ENCODE measurements at places on chromosomes 7 and 10. TPM values are rescaled to one million over a fixed set of nuclear protein-coding genes. Genes with fewer than 3 reads are reported as not detected.

DNA sequence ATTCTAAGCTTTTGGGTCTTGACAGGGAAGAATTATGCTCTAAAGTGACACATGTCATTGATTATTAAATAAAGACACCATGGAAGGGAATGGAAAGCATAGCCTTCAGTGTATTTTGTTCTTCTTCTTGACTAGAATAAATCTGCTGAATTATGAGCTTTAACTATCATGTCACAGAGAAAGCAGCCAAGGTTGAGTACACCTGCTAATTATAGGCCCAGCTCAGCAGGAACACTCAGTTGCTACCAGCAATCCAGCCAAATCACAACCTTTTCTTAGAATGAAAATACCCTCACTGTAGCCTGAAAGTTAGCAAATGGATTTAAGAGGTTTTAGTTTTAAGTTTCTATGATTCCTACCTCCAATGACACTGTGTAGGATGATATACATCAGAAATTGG is 225.3 kb upstream of the RHOBTB1 start:
- ATAC-seq = no peak

ARHGEF35 gene
- total RNA-seq = 4.5 TPM

- ATAC-seq = no peak
These were observed 46.2 kb downstream of the MINDY4 start for GRCh38 chr7:30817371-30817767.

DNA sequence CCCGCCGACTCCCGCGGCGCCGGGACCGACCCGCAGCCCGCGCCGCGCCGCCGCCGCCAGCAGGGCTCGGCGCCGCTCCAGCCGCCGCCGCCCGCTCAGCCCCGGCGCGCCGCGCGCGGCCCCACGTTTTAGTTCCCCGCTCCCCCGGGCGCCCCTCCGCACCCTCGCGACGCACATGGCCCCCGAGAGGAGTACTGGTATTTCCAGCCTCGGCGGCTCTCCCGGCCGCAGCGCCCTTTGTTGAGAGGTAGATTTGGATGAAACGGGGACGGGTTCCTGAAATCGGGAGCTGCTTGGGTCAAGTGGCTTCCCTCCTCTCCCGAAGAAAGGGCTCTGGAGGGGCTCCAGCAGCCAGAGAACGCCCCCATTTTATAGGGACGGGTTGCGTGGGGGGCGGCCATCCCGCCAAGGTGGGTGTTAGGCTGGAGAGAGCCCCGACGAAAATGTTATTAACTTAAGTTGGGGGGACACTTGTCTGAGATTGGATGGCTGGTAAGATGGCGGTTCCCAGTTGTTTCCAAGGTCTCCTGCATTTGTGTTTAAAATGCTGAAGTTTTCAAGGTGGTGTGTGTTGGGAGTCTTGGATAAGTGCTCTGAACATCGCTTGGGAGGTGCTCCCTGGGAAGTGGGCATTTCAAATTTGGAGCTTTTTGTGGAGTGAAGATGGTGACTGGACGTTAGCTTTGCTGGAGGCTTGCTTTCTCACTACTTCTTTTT is 1.2 kb downstream of the BMI1 start:
- ATAC-seq = no peak

- no peak for ATAC-seq
These were observed 29.6 kb downstream of the FOXP2 start for GRCh38 chr7:114444196-114444595.

HOXA4 gene
- total RNA-seq = 20.2 TPM

DNA sequence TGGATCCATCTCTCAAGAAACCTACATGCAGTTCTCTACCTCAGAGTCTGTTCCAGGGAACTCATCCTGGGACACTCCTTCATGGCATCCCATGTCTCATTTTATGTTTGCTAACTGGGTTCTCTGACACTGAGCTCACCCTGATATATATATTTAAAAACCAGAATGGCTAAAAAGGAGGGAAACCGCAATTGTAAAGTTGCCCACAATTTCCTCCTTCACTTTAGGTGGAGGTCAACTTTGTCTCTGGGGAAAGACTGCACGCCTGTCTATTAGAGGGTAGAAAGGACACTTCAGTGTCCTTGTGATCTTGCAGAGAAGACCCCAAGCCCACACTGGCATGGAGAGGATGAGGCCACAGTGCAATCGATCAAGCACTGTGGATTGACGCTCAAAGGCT is 131.7 kb downstream of the TEX36 start:
- no peak for ATAC-seq

MSMB gene
- 5.7 TPM for total RNA-seq

GRCh38 chr10:122746408-122746807 is 46.8 kb upstream of the C10orf120 start:
- no peak for ATAC-seq

DNA sequence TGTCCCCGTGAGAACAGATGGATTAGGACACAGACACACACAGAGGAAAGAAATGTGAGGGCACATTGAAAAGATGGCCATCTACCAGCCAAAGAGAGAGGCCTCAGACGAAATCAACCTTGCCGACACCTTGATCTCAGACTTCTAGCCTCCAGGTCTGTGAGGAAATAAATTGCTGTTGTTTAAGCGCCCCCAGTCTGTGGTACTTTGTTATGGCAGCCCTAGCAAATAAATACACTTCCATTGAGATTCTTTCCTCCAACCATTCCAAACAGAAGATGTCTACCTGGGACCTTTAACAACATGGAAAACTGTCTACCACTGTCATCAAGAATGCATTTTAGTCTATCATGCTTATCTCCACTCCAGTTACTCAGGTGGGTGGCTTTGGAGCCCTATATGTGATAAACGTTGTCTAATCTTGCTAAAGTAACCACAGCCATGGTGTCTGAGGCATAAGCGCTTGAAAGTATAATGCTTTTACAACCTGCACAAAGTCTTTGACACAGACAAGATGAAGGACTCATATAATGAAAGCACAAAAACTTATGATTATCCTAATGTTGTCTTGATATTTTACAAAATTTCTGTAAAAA is 244.3 kb downstream of the MTERF1 start:
- no peak for ATAC-seq

DNA sequence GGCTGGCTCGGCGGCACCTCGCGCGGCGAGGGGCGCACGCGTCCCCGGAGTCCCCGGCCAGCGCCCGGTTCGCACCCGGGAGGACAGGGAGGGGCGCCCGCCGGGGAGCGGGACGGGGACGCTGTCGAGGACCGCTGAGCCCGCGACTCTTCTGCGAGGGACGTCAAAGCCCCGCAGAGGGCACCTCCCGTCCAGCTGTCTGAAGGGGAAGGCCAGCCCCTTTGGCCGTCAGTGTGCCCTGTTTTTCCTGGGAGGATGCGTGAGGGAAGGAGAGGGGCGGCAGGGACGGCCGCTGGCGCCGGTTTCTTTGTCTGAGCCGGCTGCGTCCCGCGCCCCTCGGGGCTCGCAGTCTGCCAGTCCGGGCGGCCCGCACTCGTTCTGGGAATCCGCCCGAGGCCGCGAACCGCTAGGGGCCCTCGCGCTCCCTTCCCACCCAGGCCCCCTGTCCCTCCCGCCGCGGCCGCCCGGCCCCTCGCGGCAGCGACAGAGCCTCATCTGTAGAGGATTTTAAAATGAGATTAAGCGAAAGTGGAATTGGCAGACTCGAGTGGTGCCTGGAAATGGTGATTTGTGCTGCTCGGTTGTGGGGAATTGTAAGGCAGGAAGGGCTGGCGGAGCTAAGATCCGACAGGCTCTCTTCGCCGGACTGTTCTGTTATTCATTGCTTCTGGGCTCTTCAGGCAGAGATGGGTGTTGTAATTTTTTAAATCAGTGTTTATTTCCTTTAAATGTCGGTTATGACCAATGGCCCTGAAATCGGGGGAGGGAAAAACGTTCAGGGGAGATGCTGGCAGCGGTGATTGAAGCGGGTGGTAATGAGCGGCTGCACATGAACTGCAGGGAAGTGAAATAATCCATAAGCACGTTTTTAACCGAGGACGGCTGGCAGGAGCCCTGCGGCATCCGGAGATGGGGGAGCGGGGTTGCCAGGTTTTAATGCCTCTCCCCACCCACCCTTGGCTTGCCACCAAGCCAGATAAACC is 618 bp upstream of the RELN start:
- peak; percentile 29 for ATAC-seq

DNA sequence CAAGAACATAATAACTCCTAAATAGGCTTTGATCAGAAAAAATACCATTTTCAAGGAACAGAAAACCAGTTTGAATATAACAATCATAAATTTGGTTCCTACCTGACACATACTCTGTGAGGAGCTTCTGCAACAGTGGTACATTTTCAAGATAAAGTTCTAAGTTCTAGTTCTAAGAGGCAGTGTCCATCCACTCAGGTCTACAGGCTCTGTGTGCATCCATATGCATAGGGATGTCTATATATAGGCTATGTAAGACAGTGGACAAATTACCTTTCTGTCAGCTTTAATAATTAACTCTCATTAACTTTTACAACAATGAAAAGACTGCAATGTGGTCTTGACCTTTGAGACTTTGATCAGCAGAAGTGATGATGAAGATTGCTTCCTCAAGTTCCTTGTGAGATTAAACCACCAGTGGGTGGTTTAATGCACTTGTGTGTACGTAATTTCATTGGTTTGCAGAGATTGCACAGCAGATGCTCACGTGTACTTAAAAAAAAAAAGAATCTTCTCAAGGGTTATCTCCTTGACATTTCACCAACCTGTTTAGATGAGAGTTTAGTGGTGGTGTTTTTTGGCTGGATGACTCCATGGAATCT is at the start of gene SLC26A3:
Gene SLC26A3, minus strand, starts transcription at position 215 of the 602 bp plus-strand sequence. CDS start 8,714 bp downstream, outside the sequence.
- no peak for ATAC-seq

DNA sequence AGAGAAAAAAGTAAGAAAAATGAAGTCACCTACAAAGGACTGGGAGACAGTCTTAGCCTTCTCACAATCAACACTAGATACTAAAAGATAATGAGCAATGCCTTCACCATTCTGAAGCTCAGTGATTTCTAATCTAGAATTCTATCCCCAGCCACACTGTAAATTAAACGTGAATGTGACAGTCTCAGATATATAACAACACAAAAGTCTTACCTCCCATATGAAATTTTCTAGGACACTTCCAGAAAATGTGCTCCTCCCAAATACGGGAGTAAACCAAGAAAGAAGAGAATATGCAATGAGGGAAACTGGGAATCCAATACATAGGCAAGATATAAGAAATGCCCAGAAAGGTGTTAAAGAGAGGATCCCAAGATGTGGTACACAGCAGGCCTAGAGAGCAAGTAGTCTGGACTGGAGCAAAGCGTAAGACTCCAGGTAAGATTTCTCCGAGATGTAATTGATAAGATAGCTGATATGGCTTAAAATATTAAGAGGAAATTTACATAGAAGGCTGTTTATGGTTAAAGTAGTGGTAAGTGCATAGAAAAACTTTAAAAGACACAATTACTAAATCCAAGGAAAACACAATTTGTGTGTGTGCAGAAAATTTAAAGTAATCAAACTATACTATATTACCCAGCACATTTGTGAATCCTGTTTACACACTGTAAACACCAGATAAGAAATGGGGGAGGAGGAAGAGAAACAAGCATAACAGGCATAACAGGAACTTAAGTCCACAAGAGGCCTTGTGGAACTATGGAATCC is 44.1 kb downstream of the SGMS1 start:
- ATAC-seq = no peak

DNA sequence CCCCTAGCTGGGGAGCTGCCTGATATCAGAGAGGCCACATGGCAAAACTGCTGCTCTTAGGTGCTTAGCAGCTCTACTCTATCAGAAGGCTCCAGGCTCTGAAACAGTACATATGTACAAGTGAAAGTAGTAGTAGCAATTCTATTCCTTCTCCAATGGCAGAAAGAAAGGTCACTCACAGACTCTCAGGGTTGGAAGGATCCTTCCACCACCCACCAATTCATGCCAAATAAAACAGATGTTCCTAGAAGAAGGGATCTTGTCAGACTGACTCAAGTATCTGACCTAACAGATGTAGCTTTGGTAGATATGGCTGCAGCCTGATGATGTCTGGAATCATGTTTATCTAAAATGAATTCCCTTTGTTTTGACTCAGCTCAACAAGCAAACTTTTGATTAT is 8.0 kb upstream of the ALDH18A1 start:
- no peak for ATAC-seq

- ATAC-seq = no peak
These were observed 478.6 kb downstream of the PLXNA4 start for GRCh38 chr7:132097550-132098134.

GRCh38 chr7:91082852-91083495 is 181.3 kb upstream of the FZD1 start:
- ATAC-seq = no peak

LYZL2 gene
- total RNA-seq = not detected

DNA sequence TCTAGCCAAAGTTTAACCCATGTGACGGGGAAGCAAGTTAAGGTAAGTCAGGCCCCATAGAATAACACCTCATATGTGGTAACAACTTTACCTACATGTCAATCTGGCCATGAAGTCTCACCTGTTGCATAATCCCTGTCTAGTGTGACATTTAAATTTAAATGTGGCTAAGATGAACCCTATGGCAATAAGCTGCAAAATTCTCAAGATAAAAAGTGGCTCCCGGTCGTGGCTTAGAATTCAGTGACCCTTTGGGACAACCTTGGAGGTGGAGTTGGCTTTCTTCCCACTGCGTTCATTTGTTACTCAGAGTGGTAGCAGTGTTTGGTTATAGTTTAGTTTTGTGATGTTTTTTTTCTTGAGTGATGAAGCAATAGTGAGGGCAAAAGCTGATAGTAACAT is 90.6 kb downstream of the ARID5B start:
- peak; percentile 27 for ATAC-seq

DNA sequence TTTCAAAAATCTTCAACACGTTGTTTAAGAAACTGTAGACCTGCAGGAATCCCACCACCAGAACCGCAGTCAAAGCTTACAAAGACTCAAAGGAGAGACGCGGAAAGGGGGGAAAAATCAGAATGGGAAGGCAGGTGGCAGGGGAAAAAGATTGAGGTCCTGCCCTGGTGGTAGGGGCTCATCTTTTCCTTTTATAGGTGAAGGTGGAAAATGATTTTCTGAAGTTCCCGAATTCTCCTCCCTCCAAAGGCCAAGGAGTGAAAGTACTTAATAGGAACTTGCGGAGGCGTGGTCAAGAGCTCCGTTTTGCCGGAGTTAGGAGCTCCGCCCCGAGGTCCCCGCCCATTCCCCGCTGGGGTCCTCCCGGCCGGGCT is 724 bp downstream of the BBIP1 start:
- no peak for ATAC-seq

GRCh38 chr10:22365644-22366434 is 20.5 kb downstream of the SPAG6 start:
- no peak for ATAC-seq

DNA sequence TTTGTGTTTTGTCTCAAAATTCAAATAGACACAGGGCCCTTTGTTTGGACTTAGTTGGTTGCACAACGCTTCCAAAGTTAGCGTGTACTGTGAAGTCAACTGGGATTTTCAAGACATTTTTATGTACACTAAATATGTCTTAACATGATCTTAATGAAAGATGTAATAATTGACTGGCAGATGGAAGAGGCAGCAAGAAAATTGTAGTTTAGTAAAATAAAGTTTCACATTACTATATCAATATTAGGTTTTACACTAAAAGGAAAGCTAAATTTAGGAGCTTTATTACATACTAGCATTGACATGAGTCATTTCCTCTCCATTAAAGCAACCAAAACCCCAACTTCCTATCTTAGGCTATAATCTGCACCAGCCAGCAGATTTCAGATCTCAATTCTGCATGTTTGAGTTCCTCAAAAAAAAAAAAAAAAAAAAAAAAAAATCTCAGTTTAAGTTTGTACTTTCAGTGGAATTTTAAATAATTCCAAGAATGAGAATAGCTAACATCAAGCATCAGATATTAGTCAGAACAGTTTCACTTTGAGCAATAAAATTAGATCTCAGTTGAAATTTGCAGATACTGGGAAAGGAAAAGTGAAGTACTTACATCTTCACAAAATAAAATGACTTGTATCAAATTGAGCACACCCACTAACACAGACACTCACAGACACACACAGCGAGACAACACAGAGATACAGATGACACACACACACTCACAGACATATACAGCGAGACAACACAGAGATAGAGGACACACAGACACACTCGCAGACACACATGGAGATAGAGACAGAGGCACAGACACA is 346.6 kb upstream of the KLF6 start:
- peak; percentile 68 for ATAC-seq

Data from gastroesophageal sphincter (tissue), 4 donors.